Activated CD8-positive, alpha-beta memory T cell treated with anti-CD3 and anti-CD28 coated beads, Interleukin-2, amount 50 U/mL, for 4 hours (primary cell): ENCODE measurements at places on chromosomes 5 and 9.

DNA sequence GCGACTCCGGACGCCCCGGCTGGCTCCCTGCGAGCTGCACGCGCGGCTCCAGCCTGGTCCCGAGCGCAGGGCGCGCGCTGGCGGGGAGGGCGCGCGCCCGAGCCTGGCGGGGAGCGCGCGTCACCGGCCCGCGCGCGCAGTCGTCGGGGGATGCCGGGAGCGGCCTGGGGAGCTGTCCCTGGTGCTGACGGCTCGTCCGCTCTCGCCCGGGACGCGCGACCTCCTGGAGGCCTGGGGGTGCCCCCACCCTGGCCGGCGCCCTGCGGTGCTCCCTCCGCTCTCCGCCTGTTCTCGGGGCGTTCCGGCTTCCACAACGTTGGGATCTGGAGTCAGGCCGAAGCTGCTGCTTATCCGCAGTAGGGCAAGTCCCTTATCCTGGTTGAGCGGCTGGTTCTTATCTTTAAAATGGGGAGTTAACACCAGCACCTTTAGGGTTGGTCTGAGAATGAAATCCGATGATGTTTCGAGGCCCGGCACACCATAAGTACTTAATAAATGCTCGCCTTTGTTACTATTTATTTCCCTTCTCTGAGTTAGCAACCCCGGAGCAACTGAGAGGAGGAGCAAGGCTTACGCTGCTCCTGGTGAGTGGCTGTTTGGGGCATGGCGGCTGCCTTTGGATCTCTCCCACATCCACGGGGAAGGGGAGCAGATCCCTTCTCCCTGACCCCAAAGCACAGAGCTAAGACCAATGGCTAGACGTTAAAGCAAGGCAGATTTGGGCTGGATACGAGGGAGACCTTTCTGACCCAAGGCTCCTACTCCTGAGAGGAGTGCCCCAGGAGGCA, at the start of gene FAM163B:
FAM163B (minus strand) TSS at position 79 of the 788 bp plus-strand sequence. CDS start 29,166 bp downstream, outside the sequence.
- peak; percentile 38 for DNase-seq

GRCh38 chr9:7008411-7008810, 250.6 kb downstream of the KDM4C start:
- DNase-seq, result no peak

- DNase-seq, result no peak
Observed at GRCh38 chr9:27457445-27457844, 66.6 kb upstream of the IFNK start.

DNA sequence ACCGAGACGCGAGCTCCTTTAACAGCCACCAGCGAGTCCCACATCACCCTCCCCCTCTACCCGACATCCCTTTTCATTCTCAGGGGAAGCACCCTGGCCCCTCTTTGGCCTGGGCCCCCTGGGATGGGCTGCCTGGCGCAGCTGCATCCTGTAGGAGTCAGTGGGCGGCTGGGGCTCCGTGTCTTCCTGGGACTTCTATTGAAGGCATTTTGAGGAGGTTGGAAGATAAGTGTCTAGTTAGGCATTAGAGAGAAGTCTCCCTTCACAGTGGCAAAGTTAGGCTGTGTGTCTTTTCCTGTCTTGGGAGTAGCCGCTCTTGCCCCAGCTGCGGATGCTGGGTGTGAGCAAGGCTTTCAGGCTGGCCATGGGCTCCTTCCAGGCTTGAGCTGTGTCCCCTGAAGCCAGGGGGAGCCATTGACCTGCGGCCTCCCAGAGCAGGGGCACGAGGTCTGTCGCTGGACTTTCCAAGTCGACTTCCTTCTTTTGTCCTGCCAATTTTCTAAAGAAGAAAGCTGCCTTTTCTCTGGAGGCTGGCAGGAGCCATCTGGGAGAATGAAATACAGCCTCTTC, 18.6 kb upstream of the NKD2 start:
- no peak for DNase-seq

GRCh38 chr5:139492700-139493192, 10.2 kb upstream of the STING1 start:
- DNase-seq, result no peak
